Left kidney (tissue), 8 donors: ENCODE measurements at places on chromosomes 1 and 21.

DNA sequence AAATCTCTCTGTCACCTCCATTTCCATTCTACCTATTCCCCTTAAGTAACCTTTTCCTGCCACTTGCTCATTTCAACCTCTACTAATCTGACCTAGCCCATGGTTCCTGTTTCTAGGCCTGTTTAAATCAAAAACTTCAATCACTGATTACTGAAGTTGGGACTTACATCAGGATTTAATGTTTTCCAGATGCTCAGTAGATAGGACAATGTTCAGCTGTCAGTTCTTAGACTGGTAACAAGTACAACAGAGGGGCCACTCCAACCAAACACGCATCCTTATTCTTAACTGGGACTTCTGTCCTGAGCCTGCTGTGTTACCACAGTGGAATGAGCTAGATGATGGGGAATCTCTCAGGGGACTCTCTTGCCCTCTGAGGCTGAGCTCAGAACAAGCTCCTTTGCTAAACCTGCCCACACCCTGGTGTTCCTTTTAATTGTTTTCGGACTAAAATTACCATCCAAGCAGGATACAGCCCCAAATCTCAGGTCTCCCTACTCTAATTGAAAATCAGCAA, 974.6 kb downstream of the TTLL7 start:
- no peak for DNase-seq

DNA sequence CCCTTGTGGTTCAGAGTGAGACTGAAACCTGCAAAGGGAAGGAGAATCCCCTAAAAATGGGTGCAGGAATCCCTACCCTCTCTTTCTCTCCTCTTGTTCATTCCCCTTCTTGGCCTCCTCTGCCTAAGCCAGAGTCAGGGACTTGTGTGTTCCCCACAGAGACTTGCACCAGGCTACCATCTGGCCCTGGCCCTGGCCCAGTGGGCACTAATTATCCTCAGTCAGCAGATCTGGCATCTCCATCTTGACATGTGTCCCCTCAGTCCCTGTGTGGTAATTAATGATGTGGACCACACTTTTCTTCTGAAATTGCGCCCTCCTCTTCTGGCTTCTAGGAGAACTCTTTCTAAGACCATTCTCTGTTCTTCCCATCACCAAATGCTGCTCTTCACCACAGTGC, 354.4 kb downstream of the SETD4 start:
- no peak for DNase-seq

DNA sequence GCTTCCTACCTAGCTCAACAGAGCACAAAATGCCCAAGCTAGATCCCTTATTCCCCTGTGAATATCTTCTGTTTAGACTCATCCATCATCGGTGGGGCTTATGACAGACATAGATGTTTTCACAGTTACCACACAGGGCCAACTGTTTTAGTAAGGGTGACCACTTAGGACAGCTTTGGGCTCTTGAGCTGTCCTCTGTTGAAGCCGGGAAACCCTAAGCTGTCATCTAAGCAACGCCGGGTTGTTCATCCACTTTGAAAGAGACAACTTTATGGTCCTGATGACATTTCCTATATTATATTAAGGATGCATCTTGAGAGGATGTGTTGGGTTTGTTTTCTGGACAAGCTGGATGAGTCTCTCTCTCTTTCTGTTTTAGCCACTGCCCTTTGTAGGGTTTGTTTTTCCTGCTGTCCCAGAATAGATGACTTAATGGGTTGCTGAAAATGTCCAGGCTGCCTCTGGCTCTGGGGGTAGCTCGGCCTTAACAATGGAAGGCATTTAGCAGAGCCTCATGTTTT, 110.5 kb upstream of the UBE2U start:
- DNase-seq = no peak

GRCh38 chr1:143672983-143673382, 298.8 kb downstream of the FAM72C start:
- no peak for DNase-seq

GRCh38 chr1:50667272-50667671, 244.0 kb upstream of the DMRTA2 start:
- DNase-seq = no peak

DNA sequence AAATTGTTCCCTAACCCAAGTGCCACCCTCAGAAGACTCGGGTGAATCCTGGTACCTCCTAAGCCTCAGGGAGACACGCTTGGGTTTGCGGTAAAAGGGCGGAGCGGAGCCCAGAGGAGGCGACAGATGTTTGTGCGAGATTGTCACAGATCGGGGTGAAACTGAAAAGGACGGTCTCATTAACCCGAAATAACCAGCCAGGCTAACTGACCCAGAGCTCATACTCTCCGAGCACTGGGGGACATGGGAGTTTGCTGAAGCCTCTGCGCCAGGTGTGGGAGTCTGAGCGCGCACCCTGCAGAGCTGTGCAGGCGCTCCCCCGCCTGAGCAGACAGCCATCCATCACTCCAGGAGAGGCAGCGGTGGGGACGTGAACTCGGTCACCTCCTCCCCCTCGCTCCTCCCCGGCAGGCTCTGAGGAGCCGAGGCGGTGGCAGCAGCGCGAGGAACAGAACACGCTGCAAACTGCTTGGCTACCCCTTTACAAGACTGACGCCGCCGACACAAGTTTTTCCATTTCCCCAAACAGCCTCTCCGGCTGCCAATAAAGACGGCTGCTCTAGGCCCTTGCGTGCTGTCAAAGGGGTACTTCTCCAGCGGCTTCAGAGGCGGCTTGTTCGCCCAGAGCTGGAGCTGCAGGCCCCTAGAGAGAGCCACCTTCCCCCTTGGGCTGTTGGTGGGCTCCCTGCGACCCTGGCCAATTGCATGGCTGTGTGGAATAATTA, 43.5 kb downstream of the RRAGC start:
- peak; percentile 80 for DNase-seq

DNA sequence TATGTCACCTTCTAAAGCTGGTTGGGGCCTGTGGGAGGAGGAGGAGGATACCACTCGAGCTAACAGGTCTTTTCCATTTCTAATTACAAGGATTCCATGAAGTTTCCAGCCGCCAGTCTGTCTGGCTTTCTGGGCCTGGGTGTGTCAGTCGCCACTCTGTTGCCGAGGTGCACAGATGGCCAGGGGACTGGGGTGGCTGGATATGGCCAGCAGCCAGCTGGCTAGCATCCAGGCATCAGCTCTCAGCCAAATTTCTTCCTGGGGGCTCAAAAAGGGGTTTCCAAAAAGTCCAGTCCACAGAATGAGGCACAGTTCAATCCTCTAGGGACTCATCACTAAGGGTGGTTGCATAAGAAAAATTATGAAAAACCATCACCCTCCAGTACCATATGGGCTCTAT, 32.4 kb downstream of the ITPKB start:
- no peak for DNase-seq

DNA sequence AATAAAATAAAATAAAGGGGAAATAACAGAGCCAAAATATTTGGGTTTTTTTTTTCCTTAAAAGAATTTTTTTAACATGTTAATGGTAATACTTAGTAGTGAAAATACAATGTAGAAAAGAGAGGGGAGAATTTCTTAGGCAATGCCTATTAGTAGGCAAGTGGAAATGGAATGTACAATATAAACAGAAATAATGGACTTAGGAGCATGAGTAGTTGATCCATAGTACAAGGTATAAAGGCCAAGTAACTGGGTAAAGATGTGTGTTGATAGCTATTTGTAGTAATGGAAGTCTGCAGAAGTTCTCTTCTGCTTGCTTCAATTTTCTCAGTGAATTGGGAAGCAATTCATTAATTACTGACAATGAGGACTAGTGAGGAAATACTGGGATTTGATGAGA, 34.4 kb downstream of the TESK2 start:
- DNase-seq = no peak

DNA sequence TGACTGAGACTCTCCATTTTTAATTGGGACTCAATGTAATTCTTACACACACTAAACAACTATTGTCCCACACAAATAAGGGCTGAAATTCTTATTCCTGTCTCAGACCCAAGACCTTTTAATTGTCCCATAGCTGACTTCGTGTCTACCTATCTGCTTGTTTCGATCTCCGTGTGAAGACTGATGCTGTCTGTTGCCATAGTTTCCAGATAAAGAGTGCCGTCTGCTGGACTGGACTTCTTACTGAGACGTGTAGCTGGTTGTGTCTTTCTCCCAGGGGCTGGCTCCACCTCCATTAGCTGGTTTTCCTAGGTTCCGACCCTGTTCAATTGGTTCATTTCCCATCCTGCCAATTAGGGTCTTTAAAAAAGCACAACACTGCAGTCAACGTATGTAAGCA, 235.3 kb upstream of the PLXNA2 start:
- no peak for DNase-seq

DNA sequence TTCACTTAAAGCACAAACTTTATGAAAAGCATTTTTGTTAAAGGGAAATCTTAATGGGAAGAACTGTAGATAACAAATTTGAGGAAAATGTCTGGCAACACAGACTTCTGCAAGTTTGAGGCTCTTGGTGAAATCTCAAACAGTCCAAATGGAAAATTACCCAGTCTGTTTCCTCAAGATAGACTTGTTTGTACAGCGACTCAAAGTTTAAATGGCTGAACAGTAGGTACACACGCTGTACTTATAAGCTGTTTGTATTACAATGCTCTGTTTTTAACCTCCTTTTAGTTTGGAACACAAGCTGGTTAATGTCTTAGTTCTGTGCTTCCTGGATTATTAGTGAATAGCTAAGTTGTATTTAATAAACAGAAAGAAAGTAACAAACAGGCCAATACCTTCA, 217.1 kb downstream of the NFIA start:
- no peak for DNase-seq

DNA sequence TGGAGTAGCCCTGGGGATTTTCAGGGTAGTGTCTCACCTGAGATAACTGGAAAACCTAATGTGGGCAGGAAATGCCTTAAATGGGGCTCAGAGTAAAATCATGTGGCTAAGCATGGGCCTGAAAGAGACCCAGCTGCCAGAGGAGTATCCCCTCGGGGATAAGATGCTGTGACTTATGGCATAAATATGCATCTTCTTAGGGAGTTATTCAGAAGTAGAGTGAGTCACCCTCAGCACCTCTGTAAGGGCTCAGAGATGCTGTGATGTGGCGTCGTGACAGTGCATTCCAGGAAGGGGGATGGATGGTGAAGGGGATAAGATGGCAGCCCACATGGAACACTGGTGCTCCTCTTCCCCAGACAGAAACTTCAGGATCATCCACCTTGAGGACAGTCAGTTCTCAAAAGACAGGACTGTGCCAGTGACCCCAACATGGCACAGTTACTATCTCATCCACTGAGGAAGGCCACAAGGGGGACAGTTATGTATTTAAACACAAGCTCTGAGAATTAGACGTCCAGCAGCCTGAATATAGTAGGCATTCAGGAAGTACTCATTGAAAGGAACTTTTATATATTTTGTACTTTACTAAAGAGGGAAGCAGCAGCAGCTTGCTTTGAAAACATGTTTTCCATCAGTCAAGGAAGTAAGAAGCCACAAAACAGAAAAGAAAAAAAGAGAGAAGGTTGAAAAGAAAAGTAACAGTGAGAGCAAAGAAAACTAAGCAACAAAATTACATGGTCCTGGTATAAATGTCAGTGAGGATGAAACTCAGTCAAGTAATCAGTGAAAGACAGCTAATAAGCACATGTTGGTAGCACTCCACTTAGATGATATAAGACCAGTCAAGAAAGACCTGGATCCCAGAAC, 8.3 kb downstream of the IL24 start:
- DNase-seq = no peak

- DNase-seq = no peak
Observed at GRCh38 chr1:109883248-109883955, 27.2 kb upstream of the CSF1 start.

GRCh38 chr1:84991097-84991920, 5.6 kb downstream of the MCOLN2 start:
- DNase-seq = no peak

DNA sequence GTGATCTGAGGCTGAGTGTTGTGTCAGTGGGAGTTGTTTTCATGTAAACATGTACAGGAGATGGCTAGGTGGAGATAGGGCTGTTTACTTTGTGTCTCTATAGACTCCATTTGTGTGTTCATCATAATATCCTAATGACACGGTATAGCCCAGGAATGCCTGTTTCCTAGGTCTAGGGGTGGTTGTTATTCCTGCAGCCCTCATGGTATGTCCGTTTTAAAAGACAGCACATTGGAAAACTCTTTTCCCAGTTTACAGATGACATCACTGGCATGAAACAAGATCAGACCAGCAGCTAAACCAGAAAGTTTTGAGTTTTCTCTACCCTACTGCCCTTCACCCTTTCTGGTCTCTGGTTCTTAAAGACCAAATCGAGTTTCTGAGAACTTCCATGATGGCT, 227.3 kb upstream of the TMEM51 start:
- no peak for DNase-seq

- peak; percentile 73 for DNase-seq
Observed at GRCh38 chr1:214281021-214281719, at the start of gene SMYD2. SMYD2 (plus strand) TSS chr1:214281159; CDS start chr1:214281255, 96 bp downstream.

GRCh38 chr1:204098683-204099082, 25.8 kb downstream of the SOX13 start:
- no peak for DNase-seq

GRCh38 chr1:25082995-25083394, 149.3 kb downstream of the SYF2 start:
- no peak for DNase-seq

DNA sequence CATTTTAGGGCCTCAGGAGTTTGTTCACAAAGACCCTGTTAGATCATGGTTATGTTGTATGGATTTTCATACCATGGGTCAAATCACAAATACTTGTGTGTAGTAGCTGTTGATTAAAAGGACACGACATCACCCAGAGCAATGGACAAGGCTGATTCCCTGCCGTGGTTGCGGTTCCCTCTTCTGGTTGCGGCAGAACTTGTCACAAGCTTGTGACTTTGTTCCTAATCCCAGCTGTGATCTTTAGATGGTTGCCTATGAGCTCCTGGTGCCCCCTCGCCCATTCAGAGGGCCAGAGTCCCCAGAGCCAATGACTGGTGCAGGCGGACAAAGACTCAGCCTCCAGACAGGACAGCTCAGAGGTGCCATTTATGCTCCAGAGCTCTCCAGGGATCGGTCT, 11.8 kb upstream of the SDHB start:
- no peak for DNase-seq

- no peak for DNase-seq
Observed at GRCh38 chr1:215345208-215345607, 221.9 kb upstream of the KCTD3 start.

DNA sequence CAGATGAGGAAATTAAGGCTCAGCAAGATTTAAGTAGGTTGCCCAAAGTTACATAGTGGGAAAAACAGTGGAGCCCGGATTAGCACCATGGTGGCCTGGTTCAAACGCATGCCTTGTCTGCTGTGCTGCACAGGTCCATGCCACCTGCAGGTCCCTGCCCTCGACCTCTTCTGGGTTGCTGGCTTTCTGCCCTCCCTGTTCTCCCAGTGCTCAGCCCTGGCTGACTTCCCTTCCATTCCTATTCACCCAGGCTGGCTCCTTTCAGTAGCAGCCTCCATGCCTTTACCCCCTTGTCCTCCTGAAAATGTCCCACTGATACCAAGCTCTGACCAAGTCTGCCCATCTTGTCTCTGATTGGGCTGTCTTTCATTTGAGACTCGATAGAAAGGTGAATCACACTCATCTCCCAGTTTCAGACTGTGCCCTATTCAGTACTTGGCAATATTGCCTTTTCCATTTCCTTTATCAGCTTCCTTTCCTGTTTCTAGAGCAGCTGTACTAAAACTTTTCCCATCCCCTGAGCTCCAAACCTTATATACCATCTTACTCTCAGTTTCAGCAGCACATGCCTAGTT, 75.8 kb downstream of the ST3GAL3 start:
- no peak for DNase-seq

- no peak for DNase-seq
Observed at GRCh38 chr1:68085752-68086151, 35.3 kb upstream of the DIRAS3 start.

- DNase-seq = no peak
Observed at GRCh38 chr1:77504986-77505385, 177.5 kb downstream of the ZZZ3 start.

- DNase-seq = no peak
Observed at GRCh38 chr1:17156108-17156507, 36.9 kb upstream of the PADI2 start.
